ENCODE measurements at places on chromosomes 12 and 14.

DNA sequence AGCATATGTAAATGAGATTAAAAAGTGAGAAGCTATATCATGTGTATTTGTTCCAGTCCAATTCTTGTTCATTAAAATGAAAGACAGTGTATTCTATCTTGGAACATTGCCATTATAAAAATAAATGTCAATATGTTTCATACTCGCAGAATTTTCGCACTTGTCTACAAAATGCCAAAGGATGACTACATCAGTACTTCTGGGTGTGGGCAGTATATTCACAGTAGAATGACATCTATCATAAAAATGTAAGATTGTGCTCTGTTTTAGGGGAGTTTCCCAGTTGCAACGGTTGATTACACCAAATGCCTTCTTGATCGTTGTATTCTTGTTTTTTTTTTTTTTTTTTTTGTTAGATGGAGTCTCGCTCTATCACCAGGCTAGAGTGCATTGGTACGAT lies 292.3 kb upstream of the E2F7 start:
- DNase-seq: no peak

GRCh38 chr12:90060031-90060430 lies 351.4 kb upstream of the ATP2B1 start:
- DNase-seq: no peak

DNA sequence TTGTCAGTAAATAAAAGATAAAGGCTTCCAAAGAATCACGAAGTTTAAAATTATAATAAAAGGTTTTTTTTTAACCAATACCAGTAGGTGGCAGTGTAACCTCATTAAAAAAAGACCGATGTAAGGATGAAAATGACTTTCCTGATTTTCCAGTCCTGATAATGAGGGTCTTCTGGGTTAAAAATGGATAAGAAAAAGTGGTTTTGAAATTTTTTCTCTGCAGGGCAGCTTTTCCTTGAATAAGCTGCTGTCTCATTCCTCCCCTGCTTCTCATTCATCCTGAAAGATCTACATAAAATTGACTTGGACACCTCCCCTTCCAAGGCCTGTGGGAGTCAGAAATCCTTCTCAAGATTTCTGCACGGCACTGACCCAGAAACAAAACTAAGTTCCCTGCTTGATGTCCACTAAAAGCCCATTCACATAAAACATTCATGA lies 58.9 kb upstream of the FBXO33 start:
- no peak for DNase-seq

- no peak for DNase-seq
Measured at GRCh38 chr12:116324654-116325335, 47.3 kb upstream of the MED13L start.

DNA sequence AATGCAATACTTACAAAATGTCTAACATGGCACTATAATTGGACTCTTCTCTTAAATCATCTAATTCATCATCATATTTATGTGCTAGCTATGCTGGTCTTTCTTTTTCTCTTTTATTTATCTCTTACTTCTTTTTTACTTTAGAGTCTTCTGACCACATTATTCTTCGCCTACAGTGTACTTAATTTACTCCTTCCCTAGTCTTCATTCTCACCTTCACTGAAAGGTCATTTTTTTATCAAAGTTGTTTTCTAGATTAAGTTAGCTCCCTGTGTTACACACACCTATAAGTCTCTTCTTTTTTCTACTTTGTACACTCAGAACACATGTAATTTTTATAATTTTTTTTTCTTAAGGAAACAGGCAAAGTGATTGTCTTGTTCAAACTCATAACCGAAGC lies 1351.2 kb downstream of the FSCB start:
- DNase-seq: no peak
